ENCODE measurements at places on chromosomes 7 and 10.

DNA sequence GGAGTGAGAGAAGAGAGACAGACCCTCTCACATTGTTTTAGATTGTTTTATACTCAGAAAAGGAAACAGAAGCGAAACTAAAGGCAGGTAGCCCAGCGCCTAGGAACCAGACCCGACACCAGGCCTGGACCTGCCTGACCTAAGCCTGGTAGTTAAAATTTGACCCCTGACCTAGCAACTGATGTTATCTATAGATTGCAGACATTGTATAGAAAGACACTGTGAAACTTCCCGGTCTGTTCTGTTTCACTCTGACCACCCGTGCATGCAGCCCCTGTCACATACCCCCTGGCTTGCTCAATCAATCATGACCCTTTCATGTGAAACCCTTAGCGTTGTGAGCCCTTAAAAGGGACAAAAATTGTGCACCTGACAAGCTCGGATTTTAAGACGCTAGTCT lies 31.6 kb downstream of the VIPR2 start:
- DNase-seq, result no peak

DNA sequence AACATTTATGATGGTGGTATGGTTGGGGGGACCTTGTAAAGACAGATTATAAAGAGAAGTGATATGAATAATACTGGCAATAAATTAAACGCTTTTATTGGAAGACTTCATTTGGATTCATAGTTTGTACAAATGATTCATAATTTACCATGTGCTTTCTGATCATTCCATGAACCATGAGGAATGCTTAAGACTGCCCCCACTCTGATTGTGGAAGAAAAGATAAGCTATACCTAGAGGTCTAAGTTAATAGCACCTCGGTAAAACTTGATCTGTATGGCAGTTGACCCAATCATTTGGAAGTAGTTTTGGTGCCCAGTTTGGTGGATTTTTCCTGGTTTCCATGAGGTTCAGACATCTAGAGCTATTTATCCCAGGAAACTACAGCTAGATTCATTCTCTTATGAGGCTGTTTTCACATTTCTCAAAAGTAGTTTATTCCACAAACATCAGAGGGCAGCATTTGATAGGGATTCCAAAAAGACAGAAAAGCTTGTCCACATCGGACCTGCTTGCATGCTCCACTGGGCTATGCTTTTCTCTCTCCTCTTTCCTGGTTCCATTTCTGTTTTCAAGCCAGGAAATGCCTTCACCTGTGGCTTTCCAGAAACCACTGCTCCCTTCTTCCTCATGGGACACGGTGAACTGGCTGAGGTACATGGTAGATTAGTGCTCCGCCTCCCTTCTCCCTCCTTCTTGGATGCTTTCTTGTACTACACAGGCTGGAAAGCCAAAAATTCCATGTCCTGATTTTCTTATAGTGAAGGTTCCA lies 29.2 kb downstream of the TFAM start:
- no peak for DNase-seq

- DNase-seq, result no peak
These were observed 122.0 kb upstream of the AHR start for GRCh38 chr7:17176371-17177032.

GRCh38 chr7:127819975-127820731 lies 168.2 kb downstream of the SND1 start:
- DNase-seq, result peak; percentile 6

GRCh38 chr7:86963599-86964230 lies 95.7 kb downstream of the ELAPOR2 start:
- no peak for DNase-seq

DNA sequence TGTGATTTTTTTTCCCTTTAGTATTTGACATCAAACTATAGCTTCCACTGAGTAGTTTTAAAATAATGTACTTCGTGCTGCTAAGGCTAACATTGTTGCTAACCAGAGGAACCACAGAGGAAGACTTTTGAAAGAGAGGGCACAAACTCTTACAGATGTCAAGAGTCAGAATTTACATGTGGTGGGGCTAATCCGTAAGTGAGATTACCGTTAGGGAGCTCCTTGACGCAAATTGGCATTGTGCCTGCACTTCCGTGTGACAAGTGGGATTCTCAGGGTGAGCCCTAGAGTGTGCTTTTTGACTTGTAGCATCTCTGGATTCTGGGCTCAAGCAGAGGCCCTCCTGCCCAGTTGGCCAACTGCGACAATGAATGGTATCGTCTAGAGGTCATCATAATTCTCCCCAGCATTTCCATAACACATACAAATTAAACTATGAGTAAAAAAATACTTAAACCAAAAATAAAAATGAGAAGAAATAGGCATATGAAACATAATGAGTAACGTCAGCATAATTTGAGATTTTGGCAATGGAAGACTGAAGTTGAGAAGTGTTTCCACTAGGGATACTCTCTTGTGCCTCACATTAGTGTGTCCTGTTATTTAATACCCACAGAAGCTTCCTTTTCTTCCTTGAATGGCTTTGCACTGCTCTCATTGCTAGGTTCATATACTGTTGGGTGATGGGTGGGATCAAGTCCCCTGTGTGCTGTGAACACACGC lies 164.0 kb downstream of the SDK1 start:
- no peak for DNase-seq

GRCh38 chr7:12731214-12731656 lies 43.8 kb downstream of the ARL4A start:
- peak; percentile 34 for DNase-seq

- no peak for DNase-seq
These were observed 13.1 kb downstream of the DDC start for GRCh38 chr7:50552139-50552538.

DNA sequence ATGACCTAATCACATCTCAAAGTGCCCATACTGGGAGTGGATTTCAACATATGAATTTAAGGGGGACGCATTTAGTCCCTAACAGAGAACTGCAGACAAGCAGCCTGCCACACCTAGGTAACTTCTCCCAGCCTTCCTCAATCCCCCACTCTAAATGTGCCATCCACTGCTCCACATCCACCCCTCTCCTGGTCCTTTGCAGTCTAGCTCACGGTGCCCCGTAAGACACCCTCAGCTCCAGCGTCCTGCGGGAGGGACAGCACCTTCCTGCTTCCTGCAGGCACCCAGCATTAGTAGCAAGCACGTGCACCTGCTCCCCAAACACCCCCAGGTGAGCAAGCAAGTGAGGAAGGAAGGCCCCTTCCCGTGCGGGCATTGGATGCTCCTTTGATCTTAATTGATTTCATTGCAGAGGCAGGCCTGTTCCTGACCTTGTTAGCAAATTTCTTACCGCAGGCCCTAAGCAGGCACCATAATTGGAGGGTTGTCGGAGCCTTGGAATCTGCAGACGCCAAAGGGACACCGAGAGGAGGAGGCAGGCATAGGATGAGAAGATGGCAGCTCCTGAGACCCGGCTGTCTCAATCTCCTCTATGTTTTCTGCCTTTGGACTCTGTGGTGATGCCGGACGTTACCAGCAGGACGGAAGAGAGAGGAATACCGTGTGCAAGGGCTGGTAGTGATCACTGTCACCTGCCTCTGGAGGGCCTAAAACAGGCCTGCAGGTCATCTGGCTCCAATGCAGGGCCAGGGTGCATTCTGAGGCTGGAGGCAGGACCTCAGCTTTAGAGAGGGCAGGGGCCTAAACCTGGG lies 75.8 kb upstream of the CHST15 start:
- DNase-seq, result no peak

DNA sequence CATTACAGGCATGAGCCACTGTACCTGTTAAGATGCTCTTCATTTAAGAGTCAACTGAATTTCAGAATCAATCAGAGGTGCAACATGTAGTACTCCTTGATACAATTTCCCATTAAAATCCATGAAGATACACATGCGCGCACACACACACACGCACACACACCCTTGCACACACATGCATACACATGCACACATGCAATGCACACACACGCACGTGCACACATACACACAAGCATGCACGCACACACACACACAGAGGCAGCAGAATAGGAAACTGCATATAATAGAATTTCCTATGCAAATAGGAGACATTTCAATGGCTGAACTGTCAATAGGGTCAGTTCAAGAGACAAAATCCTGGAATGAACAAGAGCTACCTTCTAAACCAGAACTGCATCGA lies 192.6 kb downstream of the CALN1 start:
- no peak for DNase-seq

- DNase-seq, result no peak
These were observed 170.1 kb downstream of the TMEM26 start for GRCh38 chr10:61283066-61283465.

DNA sequence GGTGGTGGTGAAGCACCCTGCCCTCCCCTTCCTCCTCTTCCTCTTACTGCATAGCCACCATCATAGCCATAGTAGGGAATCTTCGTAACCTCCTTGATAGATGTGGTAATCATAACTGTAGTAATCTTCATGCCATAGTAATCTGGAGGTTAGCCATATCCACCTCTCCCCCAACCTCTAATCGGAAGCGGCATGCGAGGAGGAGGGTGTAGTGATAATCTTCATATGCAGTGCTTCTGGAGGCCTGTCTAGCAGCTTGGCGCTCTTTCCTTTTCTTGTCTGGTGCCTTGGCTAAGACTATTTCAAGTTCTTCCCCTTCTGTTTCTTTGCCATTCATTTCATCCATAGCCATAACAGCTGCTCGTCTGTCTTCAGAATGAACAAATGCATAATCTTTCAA lies 90.9 kb downstream of the MLLT10 start:
- DNase-seq, result no peak

GRCh38 chr10:121091961-121092719 lies 241.0 kb downstream of the WDR11 start:
- DNase-seq, result no peak

- DNase-seq, result peak; percentile 66
These were observed 24.6 kb upstream of the ITGA8 start for GRCh38 chr10:15744217-15744865.

DNA sequence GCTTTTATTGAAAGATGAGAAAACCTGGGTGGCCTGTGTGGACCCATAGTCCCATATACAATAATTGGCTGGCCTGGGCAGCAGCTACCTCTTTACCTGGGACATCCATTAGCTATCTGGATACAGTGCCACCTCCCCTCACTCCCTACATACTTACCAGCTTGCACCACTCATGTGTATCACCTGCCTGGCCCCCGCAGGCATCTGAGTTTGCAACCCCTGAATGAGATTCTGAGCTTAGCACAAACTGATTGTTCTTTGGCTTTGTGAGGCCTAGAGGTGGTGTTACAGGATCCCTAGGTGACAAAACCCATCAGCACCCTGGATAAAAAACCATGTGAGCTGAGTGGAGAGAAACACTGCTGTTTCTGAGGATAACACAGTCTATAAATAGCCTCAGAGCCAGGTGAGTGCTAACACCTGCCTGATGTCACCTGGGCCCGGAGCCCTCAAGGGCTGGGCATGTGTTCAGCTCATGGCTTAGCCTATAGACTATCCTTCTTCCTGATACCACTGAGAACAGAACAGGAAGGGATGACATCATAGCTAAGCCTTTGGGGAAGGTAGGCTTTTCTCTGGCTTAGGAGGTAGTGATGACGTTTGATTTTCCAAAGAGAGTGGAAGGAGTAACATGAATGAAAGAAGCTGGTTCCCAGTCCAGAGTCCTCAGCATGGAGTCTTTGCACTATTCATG lies 2.6 kb upstream of the PPIF start:
- no peak for DNase-seq

- DNase-seq, result no peak
These were observed 61.7 kb downstream of the ADRA2A start for GRCh38 chr10:111138544-111138943.

GRCh38 chr10:95296764-95297163 lies 6.0 kb upstream of the PDLIM1 start:
- DNase-seq, result no peak

DNA sequence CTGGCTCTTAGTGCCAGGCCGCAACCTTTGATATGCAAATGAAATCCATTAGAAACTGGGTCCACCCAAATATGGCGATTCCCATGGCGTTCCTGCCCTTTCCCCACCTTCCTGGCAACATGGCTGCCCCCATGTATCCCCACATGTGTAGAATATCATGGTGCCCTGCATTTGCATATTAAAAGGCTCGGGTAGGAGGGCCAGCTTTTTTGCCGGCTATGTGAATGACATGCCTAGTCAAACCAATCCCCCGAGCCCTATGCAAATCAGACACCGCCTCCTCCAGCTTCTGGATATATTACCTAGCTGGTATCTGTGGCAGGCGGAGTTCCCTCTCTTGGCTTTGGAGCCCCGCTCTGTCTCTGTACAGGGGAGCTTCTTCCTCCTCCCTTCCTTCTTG lies 18.3 kb downstream of the MMS19 start:
- no peak for DNase-seq

DNA sequence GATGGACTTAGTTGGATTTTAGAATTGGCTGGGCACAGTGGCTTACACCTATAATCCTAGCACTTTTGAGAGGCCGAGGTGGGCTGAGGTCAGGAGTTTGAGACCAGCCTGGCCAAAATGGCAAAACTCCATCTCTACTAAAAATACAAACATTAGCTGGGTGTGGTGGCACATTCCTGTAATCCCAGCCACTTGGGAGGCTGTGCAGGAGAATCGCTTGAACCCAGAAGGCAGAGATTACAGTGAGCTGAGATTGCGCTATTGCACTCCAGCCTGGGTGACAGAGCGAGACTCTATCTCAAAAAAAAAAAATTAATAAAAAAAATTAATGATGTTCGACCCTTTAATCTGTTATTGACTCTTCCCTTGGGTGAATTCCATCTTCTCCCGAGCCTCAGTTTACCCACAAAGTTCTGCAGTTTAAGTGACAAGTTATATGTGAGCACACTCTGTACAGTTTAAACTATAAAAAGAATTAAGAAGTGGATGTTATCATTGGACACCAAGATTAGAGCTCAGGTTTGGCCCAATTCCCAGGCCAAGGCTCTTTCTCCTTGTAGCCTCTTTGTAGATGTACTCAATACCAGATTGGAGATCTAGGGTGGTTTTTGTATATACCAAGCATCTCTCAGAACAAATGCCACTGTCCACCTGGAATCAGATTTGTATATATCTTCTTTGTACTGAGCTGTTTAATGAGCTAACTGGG lies 15.0 kb downstream of the KAT6B start:
- no peak for DNase-seq

GRCh38 chr7:10685040-10685439 lies 288.6 kb upstream of the PHF14 start:
- no peak for DNase-seq

GRCh38 chr10:74234569-74234968 lies 83.5 kb downstream of the ADK start:
- DNase-seq, result no peak

DNA sequence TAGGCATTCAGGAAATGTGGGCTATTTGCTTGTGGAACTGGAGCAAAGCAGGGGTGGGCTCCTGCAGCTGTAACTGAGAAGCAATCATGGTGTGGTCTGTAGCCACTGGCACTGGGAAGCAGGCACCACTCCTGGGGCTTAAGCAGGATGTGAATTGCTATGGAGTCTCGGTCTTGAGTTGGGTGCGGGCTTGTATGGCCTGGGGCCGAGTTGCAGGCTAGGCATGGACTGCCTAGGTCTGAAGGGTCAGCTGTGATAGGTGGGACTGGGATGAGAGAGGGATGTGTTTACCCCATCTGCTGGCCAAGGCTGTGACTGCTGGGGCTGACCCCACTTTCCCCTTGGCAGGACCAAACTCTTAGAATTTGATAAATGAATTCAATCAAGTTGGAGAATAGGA lies 43.0 kb downstream of the ADCY1 start:
- DNase-seq, result no peak

DNA sequence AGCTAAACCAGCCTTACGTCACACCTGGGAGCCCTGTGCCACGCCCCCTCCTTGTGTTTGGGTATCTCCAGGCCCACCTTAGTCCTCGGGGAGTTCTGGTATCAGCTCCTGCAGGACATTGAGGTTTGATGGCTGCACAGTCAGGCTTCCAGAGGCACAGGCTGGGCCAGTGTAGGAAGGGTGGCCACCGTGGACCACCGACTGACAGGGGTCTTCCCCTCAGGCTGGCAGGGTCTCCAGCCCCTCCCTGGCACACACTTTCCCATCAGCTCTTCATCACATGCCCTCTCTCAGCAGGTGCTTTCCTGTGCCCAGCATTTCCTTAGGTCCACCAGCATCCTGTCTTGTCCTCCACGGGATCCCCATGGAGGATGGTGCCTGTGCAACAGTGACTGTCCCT lies 413.1 kb downstream of the TCERG1L start:
- no peak for DNase-seq
